ENCODE measurements at places on chromosomes 5 and 9.

DNA sequence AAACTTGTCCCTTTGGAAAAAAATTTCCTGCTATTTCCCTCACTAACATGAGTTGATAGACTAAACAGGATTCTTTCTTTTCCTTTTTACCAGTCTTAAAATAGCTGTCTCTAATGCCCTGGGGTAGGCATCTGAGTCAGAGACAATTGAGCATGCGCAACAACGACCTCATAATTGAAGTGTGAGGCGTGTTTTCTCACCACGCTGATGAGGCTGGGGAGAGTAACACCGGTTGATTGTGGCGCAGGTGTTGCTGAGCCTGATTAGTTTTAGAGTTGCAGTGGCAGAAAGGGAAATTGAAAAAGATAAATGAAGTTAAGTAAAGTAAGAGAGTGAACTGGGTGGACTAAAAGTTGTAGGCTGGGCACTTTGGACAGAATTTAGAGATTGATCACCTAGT, 213.7 kb downstream of the TLR4 start:
- DNase-seq: no peak

DNA sequence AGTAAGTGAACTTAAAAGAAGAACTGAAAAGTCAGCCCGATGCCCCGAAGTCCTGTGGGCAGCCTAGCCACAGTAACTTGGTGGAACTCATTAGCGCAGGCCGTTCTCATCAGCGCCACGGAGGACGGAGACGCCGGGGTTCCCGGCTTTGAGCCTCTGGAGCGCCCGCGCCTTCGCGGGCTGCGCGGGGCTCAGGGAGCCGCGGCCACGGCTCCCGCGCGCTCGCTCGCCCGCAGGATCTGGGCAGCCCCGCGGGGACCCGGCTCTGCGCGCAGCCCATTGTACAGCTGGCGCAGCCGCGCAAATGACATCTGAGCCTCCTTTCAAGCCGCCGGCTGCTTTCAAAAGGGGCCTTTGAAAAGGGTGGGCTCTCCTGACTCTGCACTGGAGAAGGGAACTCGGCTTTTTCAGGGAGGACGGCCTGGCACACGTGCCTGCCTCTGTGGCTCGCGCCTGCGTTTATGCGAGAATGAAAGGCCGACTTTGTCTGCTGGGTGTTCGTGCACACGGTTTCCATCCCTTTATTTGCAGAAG, 40.7 kb downstream of the TLR4 start:
- peak; percentile 56 for DNase-seq

DNA sequence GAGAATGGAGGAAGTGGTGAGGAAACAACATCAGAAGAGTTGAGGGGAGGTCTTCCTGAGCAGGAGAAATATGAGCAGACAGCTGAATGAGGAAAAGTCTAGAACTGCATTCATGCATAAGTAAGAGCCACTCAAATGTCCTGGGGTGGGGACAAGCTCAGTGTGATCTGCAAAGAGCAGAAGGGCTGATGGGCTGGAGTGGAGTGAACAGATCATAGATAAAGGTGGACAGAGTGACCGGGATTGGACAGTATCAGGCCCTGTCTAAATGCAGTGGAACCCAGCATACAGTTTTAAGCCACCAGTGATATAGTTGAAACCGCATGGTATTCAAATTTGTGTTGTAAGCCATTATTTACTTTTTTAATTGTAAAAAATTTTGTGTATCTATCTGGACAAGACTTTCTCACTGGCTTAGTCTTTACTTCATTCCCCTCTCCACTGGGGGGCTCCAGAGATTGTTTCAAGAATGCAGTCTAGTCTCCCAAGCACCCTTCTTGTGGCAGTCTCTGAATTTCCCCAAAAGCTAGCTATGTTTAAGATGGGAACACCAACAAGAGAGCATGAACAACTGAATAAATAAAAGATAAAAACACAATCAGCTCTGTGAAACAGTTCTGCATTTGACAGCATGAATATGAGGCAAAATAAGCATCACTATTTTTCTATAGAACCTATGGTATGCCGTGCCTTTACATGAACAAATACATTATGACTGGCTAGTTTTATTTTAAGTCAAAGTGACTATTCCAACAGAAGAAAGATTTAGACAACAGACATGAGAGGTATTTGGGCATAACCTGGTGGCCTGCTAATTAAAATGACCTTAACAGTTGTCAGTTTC, 10.7 kb upstream of the STK32A start:
- DNase-seq: no peak

GRCh38 chr5:135162661-135163265, 128.7 kb upstream of the PITX1 start:
- no peak for DNase-seq

- DNase-seq: no peak
These were observed 112.7 kb upstream of the PANK3 start for GRCh38 chr5:168691891-168692290.

GRCh38 chr9:115202181-115202580, 84.2 kb upstream of the TNC start:
- no peak for DNase-seq

DNA sequence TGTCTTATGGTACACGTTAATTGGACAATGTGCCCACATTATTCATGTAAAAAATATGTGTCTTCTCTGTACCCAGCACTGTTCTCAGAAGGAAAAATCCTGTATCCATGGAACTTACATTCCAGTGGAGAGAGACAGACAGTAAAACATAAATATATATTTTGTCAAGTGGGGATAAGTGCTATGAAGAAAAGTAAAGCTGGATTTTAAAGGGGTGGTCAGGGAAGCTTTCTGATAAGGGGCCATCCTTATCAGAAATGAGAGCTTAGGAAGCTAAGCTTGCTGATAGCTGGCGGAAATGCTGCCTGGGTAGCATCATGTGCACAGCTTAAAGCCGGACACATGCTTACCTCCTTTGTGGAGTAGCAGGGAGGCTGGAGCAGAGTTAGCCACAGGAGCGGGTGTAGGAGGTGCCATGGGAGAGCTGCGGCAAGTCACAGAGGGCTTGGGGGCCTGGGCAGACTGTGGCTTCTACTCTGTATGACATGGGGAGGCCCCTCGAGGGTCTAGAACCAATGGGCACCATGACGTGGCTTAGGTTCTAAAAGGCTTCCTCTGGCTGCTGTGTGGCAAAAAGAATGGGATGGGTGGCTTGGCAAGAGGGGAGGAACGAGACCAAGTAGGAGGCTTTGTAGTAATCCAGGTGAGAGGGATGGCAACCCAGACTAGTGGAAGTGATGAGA, 141.7 kb downstream of the FGF1 start:
- no peak for DNase-seq

DNA sequence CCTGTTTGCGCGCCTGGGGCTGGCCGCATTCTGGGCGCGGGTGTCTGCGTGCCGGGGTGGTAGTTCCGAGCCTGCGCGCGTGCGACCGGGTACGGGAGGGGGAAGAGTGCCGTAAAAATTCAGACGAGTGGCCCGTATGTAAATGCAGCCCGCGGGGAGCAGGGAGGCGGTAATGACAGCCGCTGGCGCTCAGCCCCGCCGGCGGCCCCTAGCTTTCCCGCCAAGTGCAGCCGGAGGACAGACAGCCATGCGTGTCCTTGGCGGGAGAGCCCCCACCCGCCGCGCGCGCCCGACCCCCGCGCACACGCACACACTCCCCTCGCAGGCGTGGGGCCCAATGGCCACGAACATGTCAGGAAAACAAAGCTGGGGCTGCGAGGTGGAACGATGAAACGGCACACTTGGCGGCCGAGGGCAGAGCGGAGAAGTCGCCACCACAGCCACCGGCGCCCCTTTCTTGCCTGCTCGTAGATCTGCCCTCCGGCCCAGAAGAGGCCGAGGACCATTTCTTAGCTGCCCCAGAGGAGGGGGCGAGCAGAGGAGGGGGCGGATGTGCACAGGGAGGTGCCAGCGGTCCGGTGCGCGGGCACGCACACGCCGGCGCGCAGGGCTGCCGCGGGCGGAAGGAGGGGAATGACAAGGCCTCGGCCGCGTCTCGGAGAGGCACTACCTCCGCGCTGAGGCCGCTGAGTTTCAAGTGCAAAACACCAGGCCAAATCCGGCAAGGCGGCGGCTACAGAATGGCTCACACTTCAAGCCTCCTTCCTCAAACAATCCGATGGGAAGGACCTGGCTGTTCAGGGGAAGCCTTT, 208.4 kb downstream of the MEF2C start:
- DNase-seq: peak; percentile 86

Data from right kidney (tissue), 9 donors.